ENCODE measurements at places on chromosomes 16 and 17. TPM values are rescaled to one million over a fixed set of nuclear protein-coding genes. Genes with fewer than 3 reads are reported as not detected.
A peak's percentile ranks its signal among the peaks of the same experiment; 100 is the strongest.

Gene CDH5
- total RNA-seq = not detected

Gene FBXL16
- total RNA-seq = 3.2 TPM

Gene IL21R
- total RNA-seq = 99.5 TPM

DNA sequence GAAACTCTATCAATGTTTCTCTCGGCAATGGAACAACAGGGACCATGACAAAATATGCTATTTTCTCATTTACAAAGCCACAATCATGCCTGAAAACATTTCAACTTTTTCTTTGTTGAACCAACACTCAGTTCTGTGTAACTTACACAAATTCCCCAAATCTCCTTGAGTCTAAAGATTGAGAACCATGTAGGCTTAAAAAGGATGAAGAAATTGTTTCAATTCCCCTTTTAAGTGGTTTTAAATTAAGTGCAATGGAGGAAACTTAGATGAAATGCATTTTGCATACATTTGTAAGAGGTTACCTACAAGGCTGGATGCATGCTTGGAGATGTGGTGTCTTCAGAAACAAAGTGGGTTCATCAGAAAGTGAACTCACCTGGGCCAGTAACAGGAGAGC is 566.4 kb upstream of the CDH11 start:
- no peak for DNase-seq

DNA sequence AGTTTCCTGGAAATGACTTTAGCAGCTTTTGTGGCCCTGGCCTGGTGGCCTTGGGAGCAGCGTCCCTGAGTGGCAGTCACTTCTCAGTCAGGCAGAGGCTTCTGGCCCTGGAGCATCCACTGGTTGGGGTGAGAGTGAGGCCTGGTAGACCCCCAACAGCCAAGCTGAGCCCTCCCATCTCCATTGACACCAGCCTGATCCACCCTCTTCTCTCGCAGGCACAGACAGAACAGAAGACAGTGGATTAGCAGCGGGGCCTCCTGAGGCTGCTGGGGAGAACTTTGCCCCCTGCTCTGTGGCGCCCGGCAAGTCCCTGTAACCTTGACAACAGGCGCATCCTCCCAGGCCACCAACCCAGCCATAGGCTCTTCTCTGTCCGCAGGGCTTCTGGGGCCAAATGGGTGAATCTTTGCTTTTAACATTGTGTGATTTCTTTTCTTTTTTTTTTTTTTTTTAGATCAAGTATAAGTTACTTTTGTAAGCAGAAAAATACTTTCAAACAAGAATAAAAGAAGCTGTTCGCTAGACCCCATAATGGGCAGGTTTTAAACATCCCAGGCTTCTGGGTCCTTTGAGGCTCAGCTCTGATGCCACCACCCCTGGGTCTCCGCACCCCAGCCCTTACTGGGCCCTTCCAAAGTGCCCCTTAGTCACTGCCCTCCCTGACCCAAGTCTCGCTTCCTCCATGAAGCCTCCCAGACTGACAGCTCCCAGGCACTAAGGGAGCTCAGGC is 12.7 kb upstream of the FLYWCH1 start:
- DNase-seq = no peak

GRCh38 chr17:81438007-81438659 is 42.9 kb downstream of the BAHCC1 start:
- no peak for DNase-seq

GRCh38 chr16:49866595-49867071 is 10.7 kb upstream of the ZNF423 start:
- no peak for DNase-seq

GRCh38 chr16:21194771-21195301 is 16.5 kb downstream of the ZP2 start:
- DNase-seq = no peak

DNA sequence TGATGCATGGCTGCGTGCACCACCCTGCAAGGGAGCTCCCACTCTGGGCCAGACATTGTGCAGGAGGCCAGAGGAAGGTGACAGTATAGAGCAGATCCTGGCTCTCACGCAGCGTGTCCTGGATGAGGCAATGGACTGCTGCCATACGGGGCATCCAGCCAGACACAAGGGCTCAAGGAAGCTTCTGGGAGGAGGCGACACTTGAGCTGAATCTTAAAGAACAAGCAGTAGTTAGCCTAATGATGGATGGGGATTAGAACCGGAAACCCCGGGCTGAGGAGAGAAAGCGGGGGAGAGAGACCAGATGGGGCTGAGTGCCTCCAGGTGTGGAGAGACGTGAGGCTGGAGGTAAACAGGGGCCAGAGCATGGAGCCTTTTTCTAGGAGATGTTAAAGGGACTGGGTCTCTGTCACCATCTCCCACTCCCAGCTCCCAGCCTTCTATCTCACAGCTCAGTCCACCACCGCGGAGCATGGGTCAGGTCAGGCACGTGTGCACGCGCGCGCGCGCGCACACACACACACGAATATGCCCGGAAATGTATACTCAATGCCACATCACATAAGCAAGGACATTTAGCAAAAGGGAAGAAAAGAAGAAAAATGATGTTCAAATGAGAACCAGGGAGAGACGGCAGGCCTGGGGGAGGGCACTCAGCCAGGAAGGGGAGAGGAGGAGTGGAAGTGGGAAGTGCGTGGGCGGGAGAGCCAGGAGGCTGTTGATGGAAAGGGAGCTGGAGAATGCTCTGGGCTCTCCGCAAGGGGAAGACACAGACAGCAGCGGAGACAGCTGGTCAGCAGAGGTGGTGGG is 46.3 kb downstream of the CCDC42 start:
- no peak for DNase-seq

GRCh38 chr17:7083592-7083991 is 3.5 kb upstream of the CLEC10A start:
- no peak for DNase-seq

GRCh38 chr16:46817961-46818360 is 13.0 kb downstream of the C16orf87 start:
- DNase-seq = no peak

DNA sequence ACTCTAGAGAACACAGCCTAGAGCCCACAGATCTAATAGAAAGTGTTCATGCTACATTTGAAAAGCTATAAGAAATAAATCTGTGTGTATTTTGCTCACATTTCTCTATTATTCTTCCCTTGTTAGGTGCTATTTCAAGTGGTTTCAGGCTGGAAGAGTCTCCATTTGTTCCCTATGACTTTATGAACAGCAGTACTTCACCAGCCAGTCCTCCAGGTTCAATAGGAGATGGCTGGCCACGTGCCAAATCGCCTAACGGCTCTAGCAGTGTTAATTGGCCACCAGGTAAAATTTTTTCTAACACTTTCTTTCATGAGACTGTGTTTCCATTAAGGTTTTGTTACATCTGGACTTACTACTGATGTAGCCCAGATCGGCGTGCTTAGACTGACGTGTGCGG is 30.7 kb upstream of the SLC5A11 start:
- no peak for DNase-seq

DNA sequence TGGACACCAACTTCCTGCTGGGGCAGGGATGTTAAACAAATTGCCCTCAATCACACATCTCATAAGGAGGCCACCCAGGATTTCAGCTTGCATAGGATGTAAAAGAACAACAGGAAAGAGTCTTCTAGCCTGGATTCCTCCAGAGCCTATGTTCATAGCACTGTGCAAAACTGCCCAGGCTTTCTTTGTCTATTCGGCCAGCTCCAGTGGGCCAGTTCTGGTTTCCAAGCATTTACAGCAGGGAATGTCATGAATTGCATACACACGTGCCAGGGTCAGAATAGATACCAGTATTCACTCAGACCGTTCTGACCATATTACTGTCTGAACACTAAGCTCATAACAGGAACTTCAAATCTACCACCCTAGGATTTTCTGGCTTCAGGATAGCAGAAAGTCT is 273.2 kb downstream of the CDH8 start:
- DNase-seq = no peak

DNA sequence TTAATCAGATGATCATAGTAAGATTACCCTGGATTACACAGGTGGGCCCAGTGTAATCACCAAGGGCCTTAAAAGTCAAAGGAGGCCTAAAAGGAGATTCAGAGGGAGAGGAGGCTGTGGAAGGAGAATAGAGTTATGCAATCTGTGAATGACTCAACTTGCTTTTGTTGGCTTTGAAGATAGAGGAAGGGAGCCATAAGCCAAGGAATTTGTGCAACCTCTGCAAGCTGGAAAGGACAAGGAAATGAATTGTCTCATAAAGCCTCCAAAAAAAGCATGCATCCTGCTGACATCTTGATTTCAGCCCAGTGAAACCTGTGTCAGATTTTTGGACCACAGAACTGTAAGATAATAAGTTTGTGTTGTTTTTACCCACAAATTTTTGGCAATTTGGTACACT is 109.6 kb downstream of the CNTNAP4 start:
- DNase-seq = no peak

DNA sequence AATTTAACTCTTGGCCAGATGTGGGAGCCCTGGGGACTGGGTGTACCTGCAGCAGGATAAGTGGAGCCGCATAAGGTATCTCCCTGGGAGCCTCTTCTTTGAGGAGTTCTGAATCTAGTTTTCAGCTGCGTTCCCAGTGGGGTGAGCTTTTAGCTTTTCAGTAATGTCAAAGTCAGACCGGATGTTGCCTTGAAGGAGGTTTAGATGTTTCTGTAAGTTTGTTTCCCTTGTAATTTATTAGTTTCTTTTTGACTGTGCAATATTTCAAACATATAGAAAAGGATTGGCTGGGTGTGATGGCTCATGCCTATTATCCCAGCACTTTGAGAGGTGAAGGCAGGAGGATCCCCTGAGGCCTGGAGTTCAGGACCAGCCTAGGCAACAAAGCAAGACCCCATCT is 98.6 kb upstream of the EEF2KMT start:
- no peak for DNase-seq

DNA sequence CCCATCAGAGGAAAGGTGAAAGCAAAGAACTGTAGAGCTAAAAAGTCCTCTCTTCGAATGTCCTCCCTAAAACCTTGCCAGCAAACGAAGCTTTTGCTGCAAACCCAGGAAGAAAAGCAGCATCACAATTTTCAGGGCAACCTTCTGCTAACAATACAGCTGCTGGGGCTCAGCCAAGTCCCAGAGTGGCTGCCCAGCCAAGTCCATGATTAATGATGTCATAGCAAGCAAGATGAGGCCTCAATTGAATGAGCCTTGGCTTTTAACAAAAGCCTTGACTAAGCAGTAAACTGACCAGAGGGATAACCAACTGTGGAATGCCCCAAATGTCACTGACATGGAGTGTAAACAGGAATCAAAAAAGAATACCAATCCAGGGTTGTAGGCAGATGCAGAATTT is 342.7 kb downstream of the PMP22 start:
- DNase-seq = no peak

- peak; percentile 92 for DNase-seq
Measured at GRCh38 chr16:1610071-1610898, 1.6 kb downstream of the IFT140 start.

GRCh38 chr17:65886315-65887245 is 305.4 kb downstream of the CEP112 start:
- no peak for DNase-seq

DNA sequence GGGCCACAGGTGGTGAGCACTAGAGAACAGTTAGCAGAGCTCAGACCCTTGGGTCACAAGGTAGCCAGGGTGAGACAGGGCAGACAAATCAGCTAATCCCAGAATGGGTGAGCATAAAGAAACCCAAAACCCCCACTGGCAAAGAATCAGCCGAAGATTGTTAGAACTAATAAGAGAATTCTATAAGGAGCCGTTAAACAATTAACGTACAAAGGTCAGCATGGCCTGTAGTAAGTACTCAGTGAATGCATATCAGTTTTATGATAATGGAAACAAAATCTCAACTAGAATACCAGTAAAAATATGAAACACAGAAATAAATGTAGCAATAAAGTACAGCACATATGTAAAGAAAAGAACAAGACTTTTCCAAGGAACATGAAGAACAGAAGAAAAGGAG is 168.6 kb downstream of the NTN1 start:
- DNase-seq = no peak

All from activated naive CD8-positive, alpha-beta T cell treated with anti-CD3 and anti-CD28 coated beads for 36 hours (primary cell).